ENCODE measurements at places on chromosomes 3 and 15. TPM values are rescaled to one million over a fixed set of nuclear protein-coding genes. Genes with fewer than 3 reads are reported as not detected.

The ATP13A5 gene
- not detected for total RNA-seq

The DNAH12 gene
- 0.02 TPM for total RNA-seq

The RGMA gene
- 0.56 TPM for total RNA-seq

The RPL32 gene
- total RNA-seq, result 2,363 TPM

The PRSS50 gene
- not detected for total RNA-seq

The AMOTL2 gene
- 52.4 TPM for total RNA-seq

The ST8SIA2 gene
- total RNA-seq, result 0.23 TPM

The DYNC1LI1 gene
- 41.4 TPM for total RNA-seq

The TSPAN3 gene
- total RNA-seq, result 451 TPM

The C3orf85 gene
- not detected for total RNA-seq

The NME9 gene
- total RNA-seq, result not detected

The NEDD4 gene
- 75.5 TPM for total RNA-seq

The LTK gene
- not detected for total RNA-seq

The GADL1 gene
- not detected for total RNA-seq

The FBLN2 gene
- total RNA-seq, result 2.1 TPM

The NRROS gene
- total RNA-seq, result not detected

The CORO2B gene
- 4.1 TPM for total RNA-seq

The NR1I2 gene
- not detected for total RNA-seq

The CYB561D2 gene
- 20.4 TPM for total RNA-seq

The MST1R gene
- total RNA-seq, result 8.3 TPM

The NRG4 gene
- total RNA-seq, result 1.3 TPM

The FOXB1 gene
- not detected for total RNA-seq

The GOLGA8G gene
- total RNA-seq, result not detected

The FOXP1 gene
- total RNA-seq, result 9.2 TPM

The XCR1 gene
- total RNA-seq, result not detected

The PRKCD gene
- total RNA-seq, result 36.4 TPM

The ITPKA gene
- total RNA-seq, result 5.1 TPM

The SENP5 gene
- total RNA-seq, result 5.1 TPM

The HYKK gene
- total RNA-seq, result 7.1 TPM

The C3orf70 gene
- total RNA-seq, result 0.02 TPM

The GOLGA8J gene
- 0.12 TPM for total RNA-seq

The MRPS11 gene
- 111 TPM for total RNA-seq
